ENCODE measurements at places on chromosomes 5 and 9.

GRCh38 chr5:110718311-110718710, 8.2 kb downstream of the TMEM232 start:
- DNase-seq, result no peak

DNA sequence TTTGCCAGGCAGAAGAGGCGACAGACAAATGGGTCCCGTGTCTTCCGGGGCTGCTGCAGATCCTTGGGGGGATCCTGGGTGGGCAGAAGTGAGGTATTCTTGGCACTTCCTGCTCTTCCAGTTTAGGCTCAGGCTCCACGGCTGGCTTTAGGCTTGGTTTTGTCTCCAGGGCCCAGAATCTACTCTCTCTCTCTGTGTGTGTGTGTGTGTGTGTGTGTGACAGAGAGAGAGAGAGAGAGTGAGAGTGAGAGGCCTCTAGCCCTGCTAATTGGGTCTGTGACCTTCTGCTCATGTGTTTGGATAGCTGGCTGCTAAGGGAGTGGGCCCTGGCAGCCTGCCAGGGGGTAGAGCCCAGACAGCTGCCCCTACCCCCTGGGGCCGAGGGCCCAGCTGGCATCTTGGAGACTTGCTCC, 39.3 kb downstream of the CRB2 start:
- no peak for DNase-seq

DNA sequence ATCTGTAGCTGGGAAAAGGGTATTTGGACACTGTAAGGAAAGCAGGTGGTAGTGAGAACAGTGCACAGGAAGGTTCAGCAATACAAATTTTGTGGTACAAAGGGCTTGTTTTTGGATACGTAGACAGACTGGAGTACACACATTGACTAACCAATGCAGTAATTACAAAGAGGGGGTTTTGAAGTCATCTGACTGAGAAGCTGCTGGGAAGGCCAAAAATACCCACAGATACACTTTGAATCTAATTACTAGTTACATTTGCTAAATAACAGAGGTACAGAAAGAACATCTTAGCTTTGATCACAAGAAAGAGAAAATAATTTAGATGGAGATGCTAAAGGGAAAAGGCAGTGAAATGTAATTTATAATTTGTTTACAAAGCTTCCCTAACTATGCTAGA, 45.9 kb downstream of the PKD2L2 start:
- no peak for DNase-seq

GRCh38 chr5:55306641-55307382, 682 bp downstream of the DHX29 start:
- peak; percentile 5 for DNase-seq

- no peak for DNase-seq
These were observed 408.9 kb downstream of the PDE4D start for GRCh38 chr5:59484618-59485017.

DNA sequence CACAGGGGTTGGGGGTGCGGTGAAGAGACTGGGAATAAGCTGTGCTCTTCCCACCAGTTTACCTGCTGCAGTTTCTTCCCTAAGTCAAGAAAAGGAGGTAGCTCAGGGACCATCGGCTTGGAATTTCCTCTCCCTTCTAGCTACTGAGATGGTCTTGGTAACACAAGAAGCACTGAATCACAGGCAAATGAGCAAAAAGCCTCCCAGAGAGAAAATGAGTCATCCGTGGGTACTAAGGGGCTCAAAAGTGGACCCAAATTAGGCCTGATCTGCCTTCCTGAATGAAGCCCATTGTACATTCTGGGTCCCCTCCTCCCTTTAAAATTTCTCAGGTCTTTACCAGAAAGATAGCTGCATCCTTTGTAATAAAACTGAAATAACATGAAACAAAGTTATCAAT, 49.9 kb downstream of the PTPN3 start:
- DNase-seq, result no peak

GRCh38 chr9:71662082-71662481, 106.2 kb downstream of the CEMIP2 start:
- no peak for DNase-seq

DNA sequence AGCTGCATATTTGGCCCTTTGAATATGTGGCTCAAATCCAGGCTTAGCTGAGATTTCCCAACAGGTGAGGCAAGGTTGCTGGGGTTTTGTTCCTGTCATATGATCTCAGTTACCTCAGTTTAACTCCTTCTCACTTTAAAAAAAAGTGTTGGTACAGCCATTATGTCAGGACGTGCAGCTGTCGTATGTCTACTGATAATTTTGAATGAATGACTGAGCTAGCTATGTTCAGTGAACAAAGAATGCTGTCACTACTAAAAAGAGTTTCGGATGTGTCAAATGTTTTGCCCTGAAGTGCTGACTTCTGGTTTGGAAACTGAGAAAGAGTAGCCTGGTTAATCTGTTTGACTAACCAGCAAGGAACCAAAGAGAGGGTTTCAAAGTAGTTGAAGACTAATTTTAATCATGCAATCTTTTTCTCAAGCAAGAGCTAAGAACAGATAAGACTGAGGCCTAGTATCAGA, 106.3 kb upstream of the NR3C1 start:
- no peak for DNase-seq

DNA sequence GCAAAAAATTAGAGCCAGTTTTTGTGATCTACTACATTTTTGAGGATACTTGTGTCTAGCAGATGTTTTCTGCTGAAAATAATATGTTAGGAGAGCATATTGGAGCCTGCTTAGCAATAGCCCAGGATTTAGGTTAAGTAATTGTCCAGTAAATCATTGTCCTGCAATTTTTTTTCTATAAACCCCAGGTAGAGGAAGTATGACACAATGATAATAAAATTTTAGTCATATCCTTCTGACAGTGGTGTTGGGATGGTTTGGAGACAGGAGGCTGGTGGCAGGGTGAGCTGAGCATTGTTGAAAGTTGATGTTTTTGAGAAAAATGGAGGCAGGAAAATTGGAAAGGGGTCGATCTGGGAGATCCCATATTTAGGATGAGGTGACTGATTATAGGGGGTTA, 3.5 kb downstream of the SNCAIP start:
- DNase-seq, result no peak

- DNase-seq, result peak; percentile 32
These were observed 39.2 kb upstream of the NEK6 start for GRCh38 chr9:124218438-124218982.

DNA sequence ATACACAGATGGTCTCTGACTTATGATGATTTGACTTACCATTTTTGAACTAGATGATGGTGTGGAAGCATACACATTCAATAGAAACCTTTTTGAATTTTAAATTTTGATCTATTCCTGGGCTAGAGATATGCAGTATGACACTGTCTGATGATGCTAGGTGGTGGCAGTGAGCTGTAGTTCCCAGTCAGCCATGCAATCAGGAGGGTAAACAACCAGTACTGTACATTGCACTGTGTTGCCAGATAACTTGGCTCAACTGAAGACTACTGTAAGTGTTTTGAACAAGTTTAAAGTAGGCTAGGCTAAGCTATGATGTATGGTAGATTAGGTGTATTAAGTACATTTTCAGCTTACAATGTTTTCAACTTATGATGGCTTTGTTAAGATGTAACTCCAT, 859.1 kb upstream of the ARRDC3 start:
- DNase-seq, result no peak

DNA sequence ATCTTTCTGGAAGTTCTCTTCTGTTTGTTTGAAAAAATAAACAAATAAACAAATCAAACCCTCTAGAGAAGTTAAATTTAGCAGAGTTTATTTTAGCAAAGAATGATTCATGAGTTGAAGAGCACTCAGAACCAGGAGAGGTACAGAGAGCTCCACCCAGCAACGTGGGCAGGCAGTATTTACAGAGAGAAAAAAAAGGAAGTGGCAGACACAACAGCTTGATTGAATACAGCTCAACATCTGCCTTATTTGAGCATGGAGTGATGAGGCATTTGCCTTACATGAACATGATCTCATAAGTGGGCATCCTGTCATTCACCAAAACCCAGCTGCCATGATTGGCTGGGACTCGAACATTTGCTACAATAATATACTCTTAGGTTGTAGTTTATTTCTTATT, 381.6 kb upstream of the ADAMTS16 start:
- no peak for DNase-seq

DNA sequence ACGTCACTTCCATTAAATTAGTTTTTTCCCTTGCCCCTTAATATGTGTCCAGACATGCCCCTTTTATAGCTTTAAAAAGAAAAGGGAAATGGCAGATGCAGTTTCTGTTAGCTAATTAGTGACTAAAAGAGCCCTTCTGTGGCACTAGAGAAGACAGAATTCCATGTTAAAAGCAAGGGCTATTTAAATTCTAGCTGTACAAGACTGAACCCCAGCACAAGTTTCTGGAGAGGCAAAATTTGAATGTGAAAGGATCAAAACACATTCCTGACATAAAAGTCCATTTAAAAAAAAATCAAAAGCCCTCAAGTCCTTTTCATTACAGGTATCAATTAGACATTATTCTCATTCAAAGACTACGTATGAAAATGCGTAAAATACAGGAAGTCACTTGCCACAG, 78.7 kb downstream of the HAPLN1 start:
- DNase-seq, result no peak

- no peak for DNase-seq
These were observed 21.9 kb downstream of the NR2F1 start for GRCh38 chr5:93604644-93605515.

DNA sequence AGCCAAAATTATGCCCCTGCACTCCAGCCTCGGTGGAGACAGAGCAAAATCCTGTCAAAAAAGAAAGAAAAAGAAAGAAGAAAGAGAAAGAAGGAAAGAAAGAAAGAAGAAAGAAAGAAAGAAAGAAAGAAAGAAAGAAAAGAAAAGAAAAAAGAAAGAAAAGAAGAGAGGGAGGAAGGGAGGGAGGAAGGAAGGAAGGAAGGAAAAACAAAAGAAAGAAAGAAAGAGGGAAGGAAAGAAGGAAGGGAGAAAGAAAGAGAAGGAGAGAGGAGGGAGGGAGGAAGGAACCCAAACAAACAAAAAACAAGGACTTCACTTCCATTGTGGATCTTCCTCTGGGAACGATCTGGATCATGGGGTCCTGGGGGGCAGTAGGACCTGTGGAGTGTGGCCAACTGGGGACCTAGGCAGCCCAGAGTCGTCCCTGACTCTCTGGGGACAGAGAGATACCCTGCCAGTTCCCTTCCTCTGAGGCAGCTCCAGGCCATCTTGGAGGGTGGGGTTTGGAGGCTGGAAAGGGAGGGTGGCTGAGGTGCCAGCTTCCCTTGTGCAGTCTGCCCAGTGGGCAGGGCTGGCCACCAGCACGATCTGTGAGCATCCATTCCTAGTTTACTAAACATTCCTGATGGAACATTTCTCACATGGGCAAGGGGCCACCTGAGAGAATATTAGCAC, 216.8 kb downstream of the PAX5 start:
- no peak for DNase-seq

GRCh38 chr5:101877451-101877850, 418.6 kb downstream of the SLCO4C1 start:
- DNase-seq, result no peak

DNA sequence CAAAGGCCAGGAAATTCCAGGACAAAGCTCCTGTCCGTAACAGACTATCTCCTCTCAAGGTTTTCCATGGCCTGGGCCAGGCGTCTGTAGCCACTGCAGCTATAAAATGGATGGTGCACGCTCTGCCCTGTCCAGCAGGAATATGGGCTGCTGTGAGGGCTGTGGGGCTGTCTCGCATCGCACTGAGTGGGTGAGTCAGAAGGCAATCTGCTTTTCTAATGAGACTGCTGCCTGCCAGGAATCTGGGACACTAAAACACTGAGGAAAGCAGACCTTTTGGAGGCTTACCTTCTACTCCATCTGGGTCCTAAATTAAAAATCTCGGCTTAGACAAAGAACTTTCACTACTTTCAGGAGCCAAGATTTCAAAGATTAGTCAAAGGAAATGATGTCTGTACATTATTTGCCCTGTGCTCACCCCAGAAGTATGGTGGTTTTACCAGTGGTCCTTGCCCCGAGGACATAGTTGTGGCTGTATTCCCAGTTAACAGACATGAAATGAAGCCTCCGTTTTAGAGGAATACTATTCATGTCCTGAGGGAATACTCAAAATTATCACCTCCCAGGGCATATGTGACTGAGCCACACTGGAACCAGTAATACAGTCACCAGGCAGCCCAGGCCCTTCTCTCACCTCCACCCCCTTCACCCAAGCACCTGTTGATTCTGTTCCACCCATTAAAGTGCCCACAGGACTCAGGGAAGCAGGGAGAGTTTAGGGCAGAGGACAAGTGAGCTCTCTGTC, 56.4 kb downstream of the PFDN1 start:
- no peak for DNase-seq

DNA sequence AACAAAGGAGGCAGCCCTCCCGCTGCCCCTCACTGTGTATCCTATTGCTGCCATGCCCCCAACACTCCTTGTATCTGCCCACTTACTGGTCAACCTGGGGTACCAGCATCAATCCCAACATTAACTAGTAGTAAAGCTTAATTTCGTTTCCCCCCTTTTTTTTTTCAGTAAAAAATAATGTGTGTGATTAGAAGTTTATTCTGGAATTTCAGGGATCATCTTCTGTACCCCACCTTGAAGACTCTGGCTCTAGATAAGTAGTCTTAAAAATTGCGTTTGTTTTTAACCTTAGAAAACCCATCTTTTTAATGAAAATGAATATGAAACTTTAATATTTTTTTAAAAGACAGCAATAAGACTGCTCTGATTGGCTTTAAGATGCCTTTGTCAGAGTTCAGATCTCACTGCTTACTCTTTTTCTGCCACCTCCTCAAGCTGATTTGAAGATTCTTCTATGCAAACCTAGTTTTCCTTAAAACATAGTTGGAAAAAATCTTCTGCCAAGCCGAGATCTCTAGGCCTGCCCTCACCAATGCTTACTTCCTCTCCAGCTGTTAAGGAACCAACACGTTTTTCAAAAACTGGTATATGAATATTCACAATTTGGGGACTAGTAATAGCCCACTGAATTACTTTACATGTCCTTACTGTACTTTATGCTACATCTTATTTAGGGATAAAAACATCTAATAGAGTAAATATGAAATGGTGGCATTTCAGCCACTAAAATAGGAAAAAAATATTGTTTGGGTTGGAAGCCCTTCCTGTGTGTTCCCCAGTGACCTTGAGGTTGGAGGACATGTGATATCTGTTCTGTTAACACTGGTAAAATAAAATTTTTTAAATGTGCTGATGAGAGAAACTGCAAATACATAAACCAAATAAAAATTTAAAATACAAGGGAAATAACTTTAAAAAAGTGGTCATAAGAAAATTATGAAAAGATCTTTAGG, 4.0 kb upstream of the RHOBTB3 start:
- DNase-seq, result no peak

- DNase-seq, result no peak
These were observed 556.0 kb downstream of the EBF1 start for GRCh38 chr5:158543539-158544387.

- DNase-seq, result no peak
These were observed 134.1 kb downstream of the NDUFS4 start for GRCh38 chr5:53694520-53695022.

GRCh38 chr9:21813575-21814473, 11.4 kb downstream of the MTAP start:
- DNase-seq, result peak; percentile 87

GRCh38 chr5:159332800-159333544, 2.7 kb upstream of the IL12B start:
- DNase-seq, result no peak

Measured in CD4-positive, alpha-beta T cell treated with Interleukin-10 for 1 hour (primary cell).